ENCODE measurements at places on chromosomes 2 and 18.

- no peak for DNase-seq
Measured at GRCh38 chr18:45788861-45789260, 36.6 kb upstream of the SIGLEC15 start.

- no peak for DNase-seq
Measured at GRCh38 chr2:20291106-20291564, 59.5 kb downstream of the PUM2 start.

DNA sequence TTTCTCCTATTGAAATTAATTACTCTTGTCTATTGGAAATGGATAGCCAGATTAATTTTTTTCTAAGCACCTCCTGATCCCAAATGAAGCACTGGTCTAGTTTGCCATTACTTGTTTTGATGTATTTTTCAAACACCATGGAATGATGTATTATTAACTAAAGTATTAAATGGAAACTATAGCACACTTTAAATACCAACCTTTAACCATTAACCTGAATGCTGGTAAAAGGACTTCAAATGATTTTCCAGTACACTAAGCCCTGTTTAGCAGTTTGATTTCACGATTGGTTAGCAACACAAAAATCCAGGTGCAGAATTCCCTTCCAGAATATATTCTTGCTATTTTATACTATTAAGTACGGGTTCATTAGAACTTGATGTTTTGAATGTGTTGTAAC is 37.3 kb downstream of the COL4A3 start:
- no peak for DNase-seq

DNA sequence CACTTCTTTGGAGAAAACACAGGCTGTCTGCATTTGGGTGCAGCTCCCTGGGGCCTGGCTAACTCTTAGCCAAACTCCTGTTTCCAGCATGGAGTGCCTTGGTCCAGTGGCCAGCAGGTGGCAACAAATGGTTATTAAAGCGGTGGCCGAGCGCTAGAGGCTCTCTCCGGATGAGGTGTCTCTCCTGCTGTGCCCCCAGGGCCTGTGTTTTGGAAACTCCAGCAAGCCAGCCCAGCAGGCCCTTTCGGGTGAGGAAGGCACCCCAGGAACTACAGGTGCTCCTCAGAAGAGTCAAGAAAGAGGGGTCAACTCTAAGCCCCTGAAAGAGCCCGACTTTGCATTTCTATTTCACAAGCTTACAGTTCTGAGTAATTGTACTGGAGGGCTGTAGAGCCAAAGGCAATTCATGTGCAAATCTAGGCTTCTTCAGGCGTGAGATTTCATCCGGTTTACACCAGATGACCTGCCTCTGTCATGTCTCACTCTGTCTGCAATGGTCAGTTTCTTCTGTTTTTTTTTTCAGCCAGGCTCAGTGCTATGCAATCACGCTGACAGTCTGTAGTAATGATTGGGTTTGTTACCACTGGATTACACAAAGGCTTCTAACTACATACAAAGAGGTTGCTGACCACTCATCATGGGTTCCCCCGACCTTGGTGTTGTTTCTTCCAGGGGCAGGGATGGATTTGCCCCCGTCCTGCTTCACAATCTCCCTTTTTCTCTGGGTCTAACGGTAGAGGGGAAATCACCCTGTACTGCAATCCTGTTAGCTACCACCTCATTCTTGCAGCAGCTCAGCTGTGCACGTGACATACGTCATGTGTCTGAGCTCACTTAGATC is 7.6 kb upstream of the CHRNA1 start:
- peak; percentile 28 for DNase-seq

DNA sequence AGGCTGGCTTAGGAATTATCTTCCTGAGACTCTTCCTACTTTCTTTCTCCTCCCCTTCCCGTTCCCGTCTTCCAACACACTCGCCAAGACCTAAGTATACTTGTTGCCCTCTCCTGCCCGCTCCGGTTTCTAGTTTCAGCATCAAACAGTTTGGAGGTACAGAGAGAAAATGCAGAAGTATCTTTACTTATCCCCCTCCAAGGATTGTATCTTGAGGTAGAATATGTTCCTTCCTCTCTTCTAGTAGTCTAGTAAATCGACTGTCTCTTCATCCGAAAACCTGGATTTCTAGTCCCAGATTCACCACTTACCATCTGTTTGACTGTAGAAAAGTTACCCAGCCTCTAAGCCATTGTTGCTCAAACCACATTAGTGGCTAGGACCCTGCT is 755 bp downstream of the EIF4E2 start:
- DNase-seq, result no peak

DNA sequence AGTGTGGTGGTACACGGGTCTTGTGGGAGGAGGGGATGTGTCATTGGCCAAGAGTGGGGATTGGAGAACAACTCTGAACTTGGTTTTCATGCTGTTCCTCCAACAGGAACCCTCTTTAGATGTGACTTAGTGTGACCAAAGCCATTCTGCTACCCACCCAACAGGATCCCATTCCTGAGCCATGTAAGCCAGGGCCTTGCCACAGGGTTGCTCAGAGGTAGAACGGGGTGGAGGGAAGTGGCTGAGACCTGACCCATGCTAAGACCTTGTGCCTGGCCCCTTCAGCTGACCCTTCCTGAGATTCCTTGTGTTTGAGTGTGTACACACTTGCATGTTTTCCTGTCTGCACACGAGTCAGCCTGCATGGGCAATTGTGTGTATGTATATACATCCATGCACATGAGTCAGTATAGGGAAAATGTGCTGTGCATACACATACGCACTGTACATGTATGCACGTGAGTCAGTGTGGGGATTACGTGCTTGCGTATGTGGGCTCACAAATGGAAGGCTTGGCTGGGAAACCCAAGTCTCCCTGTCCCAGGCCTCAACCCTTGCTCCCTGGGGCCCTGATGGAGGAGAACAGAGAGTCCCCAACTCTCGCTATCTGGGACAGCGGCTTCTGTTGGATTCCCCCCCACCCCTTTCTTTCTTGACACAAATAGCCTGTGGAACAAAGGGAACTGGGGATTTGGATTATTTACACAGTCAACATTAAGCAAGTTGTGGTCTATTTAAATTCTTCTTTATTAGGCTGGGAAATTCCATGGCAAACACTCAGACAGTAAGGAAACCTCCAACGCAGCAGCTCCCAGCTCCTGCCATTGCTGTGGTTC is 339.8 kb downstream of the DYSF start:
- DNase-seq, result no peak

DNA sequence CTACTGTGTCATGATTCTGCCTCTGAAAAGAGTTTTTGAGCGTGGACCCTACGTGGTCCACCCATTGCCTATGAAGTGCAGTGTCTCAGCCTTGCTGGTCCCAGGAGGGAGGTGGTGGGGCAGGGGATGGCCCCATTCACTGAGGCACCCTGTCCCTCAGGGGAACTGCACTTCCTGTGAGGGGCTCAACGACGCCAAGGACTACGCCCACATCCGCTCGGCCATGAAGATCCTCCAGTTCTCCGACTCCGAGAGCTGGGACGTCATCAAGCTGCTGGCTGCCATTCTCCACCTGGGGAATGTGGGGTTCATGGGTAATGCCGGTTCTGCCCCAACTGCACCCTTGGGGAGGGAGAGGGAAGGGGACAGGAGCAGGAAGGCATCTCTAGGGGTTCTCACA is 42.5 kb downstream of the MYO7B start:
- no peak for DNase-seq

GRCh38 chr18:76518123-76518859 is 23.2 kb upstream of the ZNF516 start:
- DNase-seq, result no peak

DNA sequence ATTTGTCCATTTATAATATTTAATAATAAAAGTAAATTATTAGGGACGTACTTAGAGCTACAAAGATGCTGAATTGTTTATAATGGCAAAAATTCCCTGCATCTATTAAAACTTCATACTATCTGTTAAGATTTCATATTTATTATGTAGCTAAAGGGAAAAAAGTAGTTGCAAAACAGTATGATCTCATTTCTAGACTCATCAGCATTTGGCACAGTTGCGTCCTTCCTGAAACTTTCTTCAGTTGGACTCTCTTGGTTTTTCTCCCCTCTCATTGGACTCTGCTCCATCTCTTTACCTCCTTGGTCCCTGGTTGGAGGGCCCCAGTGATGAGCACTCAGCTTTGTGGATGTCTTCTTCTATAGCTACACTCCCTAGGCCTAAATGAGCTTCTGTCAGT is 99.6 kb downstream of the TMEM247 start:
- DNase-seq, result no peak

- DNase-seq, result no peak
Measured at GRCh38 chr2:150135223-150135883, 352.1 kb downstream of the RND3 start.

DNA sequence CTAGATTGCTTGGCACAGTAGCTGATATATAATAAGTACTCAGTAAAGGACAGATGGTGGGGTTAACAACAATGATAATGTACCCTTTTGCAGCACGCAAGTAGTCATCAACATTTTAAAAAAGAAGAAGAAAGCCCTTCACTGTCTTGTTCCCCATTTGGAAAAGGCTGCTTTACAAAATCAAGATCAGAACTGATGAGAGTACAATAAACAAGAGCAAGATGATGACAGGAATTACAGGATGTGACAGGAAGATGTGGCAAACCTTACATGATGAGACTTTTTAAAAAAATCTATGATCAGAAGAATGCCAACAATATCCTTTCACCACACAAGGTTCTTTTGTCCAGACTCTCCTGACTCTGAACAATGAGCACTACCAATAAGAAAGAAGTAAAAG is 9.1 kb downstream of the TYW5 start:
- DNase-seq, result no peak

DNA sequence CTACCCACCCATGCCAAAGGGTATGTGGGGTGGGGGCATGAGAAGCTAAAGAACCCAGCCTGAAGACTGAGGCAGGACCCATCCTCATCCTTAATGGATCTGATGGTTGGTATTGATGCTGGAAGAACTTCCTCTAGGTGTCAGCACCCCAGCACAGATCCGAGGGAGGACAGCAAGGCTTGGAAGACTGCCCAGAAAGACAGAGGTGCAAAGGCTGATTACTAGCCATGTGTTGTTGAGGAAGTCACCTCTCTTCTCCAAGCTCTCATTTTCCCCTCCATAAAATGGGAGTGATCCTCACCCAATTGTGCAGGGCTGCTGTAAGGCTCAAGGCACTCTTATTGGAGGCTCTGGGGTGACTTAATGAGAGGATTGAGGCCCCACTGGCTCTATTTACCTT is 256.5 kb downstream of the CELF4 start:
- DNase-seq, result no peak

DNA sequence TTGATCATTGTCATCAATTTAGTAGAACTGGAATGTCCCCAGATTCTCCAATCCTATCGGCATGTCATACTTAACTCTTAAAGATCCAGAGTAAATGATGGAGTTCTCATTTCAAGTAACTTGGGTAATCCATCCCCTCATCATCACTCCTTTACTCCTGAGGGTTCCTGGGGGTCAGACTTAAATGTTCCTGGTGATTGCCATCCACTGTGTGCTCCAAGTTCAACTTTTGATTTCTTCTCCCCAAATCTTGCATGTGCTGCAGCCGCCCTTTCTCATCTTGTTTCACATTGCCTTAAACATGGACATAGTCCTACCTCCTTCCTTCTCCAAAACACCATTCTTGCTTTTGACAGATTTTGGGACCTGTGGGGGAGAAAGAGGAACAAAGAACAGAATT is 43.2 kb downstream of the HNMT start:
- DNase-seq, result no peak

- DNase-seq, result no peak
Measured at GRCh38 chr2:156779416-156780120, 343.4 kb downstream of the GPD2 start.

DNA sequence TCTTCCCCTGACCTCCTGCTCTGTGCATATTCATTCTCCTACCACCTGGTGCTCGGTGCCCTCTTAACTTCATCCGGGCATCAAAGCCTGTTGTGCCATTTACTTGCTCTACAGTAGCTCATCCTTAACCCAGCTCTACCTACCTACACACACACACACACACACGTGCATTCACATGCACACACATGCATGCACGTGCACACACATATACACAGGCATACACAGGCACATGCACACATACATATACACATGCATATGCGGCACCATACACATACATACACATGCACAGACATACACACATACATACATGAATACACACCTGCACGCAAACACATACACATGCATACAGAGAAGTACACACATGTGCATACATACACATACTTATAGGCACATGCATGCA is 14.5 kb downstream of the MAL start:
- DNase-seq, result no peak

- DNase-seq, result no peak
Measured at GRCh38 chr2:107627164-107627563, 199.5 kb upstream of the RGPD4 start.

DNA sequence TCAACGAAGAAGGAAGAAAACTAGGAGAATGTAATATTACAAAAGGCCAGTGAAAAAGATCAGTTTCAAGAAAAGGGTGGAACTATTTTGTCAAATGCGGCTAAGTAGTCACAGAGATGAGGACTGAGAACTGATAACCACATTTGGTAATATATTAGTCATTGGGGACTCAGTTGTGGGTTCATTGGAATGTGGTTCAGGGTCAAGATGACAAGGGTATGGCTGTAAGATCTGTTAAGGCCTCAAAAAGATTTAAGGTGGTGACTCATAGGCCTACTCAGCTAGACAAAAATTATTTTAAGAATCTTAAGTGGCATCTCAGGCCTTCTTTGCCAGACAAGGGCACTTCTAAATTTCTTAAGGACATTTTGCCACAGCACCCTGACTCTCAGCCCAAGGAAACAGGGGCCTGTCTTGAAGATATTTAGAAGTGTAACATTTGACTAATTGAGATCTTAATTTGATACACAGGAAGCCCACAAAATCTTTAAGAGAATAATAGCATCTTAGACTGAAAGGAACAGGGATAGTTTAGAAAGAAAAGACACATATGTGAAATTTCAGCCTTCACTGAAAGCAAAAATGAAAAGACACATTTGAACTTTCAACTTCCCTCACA is 81.3 kb downstream of the STRADB start:
- no peak for DNase-seq

DNA sequence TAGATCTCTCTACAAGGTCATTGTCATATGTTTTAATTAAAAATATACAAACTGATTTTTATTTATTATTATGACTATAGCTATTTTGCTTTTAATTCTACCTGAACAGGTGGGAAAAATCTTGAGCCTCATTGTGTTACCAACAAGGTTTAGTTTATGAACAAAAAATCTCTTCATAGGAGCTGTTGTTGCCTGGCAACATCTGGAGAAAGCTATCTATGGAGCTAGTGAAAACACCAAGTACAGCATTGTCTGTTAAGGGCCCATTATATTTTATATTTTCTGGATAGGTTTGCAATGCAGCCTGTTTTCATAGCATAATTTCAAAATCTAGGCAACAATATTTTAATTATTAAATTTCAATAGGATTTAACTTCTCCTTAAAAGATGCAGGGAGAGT is 383.0 kb upstream of the TMEFF2 start:
- DNase-seq, result no peak

DNA sequence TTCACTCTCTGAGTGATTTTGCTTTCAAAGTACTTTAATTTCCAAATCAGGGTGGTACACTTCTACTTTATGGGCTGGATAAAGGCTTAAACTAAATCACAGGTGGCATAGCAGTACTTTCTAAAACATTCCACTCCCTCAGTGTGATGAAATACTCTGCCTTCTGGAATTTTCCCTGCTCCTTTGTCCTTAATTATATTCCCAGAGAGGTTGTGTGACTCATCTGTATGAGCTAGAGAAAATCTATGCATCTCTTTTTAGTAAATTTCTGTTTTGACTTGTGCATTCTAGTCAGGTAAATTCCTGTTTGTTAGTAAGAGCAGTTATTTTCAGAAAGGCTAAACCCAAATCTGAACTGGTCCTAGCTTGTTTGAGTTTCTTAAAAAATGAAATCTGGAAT is 29.0 kb upstream of the PLA2R1 start:
- no peak for DNase-seq

GRCh38 chr2:35931626-35932025 is 424.0 kb upstream of the CRIM1 start:
- no peak for DNase-seq
